Naive thymus-derived CD8-positive, alpha-beta T cell (primary cell): ENCODE measurements at places on chromosomes 2 and 18.

GRCh38 chr18:45916302-45916701 lies 50.8 kb downstream of the EPG5 start:
- DNase-seq: no peak

GRCh38 chr2:8391584-8391983 lies 290.3 kb upstream of the ID2 start:
- DNase-seq: no peak

- DNase-seq: peak; percentile 34
Observed at GRCh38 chr2:2837746-2838547, 506.9 kb upstream of the MYT1L start.

DNA sequence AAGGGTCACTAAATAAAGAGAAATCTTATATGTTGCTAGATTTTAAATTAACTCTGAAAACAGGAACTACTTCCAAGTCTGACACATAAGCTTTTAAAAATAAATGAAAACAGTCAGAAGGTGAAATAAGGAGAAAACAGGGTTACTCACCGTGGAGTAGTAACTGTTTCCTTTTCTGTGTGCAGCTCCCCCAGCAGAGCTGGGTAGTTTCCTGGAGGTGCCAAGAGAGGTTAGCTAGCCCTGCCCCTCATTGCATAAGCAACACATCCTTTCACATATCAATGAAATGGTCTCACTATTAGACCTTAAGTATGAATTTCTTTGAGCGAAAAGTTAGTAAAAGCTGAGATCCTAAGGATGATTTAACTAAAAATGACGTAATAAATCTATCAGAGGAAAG lies 54.0 kb upstream of the GPR75 start:
- DNase-seq: no peak

GRCh38 chr18:34492652-34493051 lies 217.4 kb upstream of the DTNA start:
- no peak for DNase-seq

- DNase-seq: no peak
Observed at GRCh38 chr2:203352604-203353255, 24.5 kb downstream of the ABI2 start.
